Stimulated activated CD8-positive, alpha-beta memory T cell treated with anti-CD3 and anti-CD28 coated beads, Interleukin-12 subunit alpha, Interleukin-12 subunit beta, amount 100 ng/mL, for 4 hours (primary cell): ENCODE measurements at places on chromosomes 4 and X.

GRCh38 chrX:41384051-41384705 lies 50.2 kb downstream of the DDX3X start:
- DNase-seq, result no peak

GRCh38 chr4:5884796-5885195 lies 8.1 kb downstream of the CRMP1 start:
- DNase-seq, result no peak

DNA sequence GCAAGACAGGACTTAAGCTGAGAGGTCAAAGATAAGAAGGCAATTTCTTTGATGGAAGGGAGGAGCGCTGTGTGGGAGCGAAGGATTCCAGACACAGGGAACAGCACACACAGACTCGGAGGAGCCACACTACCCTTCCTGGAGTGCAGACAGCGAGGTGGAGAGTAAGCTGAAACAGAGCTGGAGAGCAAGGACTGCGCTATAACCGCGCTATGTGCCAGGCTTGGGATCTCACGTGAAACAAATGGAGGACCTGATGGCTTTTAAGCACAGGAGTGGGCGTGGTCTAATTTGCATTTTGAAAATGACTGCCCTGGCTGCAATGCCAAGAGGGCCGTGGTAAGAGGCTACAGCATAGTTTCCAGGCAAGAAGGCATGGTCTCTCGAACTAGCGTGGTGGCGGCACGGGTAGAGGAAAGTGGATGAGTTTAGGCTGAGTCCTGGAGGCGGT lies 113.9 kb upstream of the SORBS2 start:
- DNase-seq, result no peak

- DNase-seq, result no peak
Observed at GRCh38 chr4:38367642-38368174, 296.3 kb upstream of the KLF3 start.

DNA sequence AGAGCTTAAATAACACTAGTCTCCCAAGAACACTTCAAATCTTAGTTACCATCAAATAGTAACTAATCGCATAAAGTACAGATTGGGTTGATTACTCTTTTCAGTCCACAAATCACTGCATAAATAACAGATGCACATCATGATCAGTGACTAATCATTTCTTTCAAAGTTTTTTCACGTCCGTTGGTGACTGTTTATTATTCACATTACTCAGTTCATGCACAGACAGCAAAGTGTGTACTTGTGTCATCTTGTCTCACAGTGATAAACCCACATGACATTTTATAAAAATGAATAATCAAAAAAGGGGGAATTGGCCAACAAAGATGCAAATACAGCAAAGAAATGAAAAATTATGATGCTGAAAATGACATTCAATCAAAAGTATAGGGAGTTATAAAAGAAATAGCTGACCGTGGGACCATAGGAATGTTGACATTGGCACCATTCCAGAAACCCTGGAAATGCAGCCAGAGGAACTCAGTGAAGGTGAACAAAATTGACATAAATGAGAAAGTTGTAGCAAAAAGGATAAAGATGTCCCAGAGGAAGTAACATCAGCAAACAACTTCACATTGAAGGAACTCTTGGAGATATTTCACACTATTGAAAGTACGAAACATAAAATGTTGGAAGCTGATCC lies 161.5 kb downstream of the SOX3 start:
- DNase-seq, result no peak

- DNase-seq, result no peak
Observed at GRCh38 chr4:113112338-113112978, 63.0 kb downstream of the ANK2 start.

DNA sequence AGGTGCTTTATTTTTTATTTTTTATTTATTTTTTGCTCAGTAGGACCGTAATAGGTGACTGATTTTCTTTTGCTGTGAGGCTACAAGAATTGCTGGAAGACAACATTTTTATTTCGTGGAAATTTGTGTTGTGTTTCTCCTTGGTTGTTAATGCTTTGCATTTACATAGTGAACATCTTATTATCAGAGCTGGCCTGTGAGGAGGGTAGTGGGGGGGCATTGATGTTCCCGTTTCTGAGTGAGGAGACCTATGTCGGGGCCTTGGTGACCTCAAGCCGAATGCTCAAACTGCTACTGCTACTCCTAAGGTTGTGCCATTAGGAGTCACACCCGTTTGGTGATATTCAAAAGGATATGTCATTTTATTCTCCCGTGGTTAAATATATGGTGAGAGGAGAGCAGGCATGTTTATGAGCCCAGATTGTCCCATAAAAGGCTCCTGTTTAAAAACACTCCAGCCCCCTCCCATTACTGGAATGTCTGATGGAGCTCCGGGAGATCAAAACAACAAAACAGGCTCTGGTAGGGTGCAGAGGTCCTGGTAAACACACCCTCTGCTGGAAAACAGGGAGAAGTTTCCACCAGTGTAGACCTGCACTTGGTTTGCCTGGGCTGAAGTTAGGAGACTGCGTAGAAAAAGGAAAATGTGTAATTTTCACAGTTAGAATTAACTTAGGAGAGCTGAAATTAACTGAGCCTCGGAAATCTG lies 5.6 kb downstream of the PDGFRA start:
- DNase-seq, result no peak

- DNase-seq, result no peak
Observed at GRCh38 chr4:43316813-43317212, 424.3 kb downstream of the GRXCR1 start.

- DNase-seq, result no peak
Observed at GRCh38 chr4:94671113-94671512, 86.6 kb upstream of the BMPR1B start.

DNA sequence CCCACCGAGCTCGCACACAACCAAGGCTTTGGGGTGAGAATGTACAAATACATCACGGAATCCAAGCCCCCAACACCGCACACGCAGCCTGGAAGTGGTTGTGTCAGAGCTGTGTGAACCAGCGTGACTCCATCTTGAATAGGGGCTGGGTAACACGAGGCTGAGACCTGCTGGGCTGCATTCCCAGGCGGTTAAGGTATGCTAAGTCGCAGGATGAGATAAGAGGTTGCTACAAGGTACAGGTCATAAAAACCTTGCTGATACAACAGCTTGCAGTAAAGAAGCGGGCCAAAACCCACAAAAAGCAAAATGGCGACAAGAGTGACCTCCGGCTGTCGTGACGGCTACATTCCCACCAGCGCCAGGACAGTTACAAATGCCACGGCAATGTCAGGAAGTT lies 258.4 kb downstream of the DHRSX start:
- no peak for DNase-seq

DNA sequence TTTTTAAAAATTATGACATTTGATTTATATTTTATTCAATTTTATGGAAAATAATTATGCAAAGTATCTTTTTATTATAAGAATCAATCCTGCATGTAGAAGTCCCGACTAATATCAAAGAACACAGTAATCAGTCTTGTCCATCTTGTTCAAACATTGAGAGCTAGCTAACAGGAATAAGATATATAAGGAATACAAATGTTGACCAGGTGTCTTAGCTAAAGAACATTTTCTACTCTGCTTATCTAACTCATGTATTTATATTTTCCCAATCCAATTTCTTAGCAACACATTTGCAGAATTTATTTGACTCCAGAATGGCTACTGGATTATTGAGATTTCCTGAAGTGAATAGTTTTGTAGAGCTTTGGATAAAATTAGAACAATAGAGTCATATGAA lies 61.5 kb upstream of the NR3C2 start:
- DNase-seq, result no peak

- no peak for DNase-seq
Observed at GRCh38 chr4:36786519-36786918, 458.0 kb upstream of the NWD2 start.

- DNase-seq, result no peak
Observed at GRCh38 chrX:33434256-33435092, 223.1 kb upstream of the DMD start.

DNA sequence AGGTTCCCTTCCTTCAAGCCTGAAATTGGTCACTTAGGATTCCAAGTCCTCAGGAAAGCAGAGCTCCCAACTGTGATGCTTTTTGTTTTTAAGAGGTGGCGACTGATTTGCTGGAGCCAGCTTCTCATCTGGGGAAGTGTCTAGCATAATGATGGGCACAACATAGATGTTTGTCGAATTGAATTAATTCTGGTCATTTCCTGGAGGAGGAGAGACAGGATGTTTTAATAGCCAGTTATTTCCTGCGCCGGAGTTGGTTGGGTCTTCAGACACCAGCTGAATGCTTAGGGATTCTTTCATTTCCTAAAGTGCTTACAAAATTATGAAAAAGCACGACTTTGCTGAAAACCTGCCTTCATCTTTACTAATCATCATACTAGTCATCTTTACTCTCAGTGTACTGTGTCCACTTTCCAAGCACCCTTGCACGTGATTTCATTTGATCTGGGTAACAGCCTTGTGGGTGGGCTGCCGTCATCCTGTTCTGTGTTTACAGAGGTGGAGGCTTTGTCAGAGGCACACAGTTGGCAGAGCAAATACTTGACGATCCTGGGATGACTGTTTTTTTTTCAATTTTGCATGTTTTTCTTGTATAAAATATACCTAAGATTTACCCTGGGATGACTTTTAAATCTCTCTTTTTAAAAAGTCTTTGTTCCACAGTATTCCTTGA lies 49.5 kb downstream of the RGS12 start:
- no peak for DNase-seq

- DNase-seq, result no peak
Observed at GRCh38 chrX:16137416-16138107, 14.2 kb downstream of the GRPR start.

GRCh38 chrX:137032841-137033773 lies 688 bp downstream of the GPR101 start:
- DNase-seq, result no peak
